ENCODE measurements at places on chromosomes 3 and 15. TPM values are rescaled to one million over a fixed set of nuclear protein-coding genes. Genes with fewer than 3 reads are reported as not detected.

The PLSCR5 gene
- not detected for total RNA-seq

- no peak for DNase-seq
These were observed 215.3 kb upstream of the THRB start for GRCh38 chr3:24709956-24710355.

DNA sequence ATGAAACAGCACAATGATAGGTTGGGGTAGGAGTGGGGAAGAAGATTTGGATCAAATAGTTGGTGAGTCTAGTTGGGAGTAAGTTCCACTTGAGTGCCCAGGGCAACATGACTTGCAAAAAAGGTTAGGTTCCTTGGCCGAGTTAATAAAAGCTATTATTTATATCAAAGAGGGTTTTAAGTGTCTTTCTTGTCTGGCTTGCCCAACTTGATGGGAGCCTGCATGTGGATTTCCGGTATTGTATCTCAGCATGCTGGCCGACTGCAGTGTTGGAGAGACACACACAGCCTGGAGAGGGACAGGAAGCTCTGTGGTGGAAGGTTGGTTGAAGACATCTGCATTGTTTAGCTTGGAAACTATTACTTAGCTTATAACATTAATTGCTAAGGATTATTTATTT is 449.5 kb upstream of the TBL1XR1 start:
- no peak for DNase-seq

The GOLGA8M gene
- total RNA-seq: 5.6 TPM

The ECE2 gene
- not detected for total RNA-seq

- DNase-seq: no peak
These were observed 208.2 kb downstream of the THRB start for GRCh38 chr3:24286405-24286804.

The ST3GAL6 gene
- 15.9 TPM for total RNA-seq

The IGF2BP2 gene
- total RNA-seq: 7.3 TPM

The SENP2 gene
- total RNA-seq: 56.9 TPM

DNA sequence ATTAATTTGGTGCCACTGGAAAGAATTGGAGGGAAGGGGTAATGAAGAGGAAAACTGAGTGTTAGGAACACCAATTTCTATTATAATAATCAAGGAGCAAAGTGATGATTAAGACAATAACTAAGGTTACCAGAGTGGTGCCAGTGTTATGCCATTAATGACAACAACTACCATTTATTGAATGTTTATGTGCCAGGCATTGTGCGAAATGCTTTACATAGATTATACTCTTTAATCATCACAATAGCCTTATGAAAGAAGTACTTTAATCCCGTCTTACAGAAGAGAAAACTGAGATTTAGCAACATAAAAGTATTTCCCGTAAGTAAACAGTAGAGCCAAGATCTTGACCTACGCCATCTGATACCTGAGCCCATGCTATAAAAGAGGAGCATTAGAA is 187.2 kb upstream of the NR2E3 start:
- no peak for DNase-seq

DNA sequence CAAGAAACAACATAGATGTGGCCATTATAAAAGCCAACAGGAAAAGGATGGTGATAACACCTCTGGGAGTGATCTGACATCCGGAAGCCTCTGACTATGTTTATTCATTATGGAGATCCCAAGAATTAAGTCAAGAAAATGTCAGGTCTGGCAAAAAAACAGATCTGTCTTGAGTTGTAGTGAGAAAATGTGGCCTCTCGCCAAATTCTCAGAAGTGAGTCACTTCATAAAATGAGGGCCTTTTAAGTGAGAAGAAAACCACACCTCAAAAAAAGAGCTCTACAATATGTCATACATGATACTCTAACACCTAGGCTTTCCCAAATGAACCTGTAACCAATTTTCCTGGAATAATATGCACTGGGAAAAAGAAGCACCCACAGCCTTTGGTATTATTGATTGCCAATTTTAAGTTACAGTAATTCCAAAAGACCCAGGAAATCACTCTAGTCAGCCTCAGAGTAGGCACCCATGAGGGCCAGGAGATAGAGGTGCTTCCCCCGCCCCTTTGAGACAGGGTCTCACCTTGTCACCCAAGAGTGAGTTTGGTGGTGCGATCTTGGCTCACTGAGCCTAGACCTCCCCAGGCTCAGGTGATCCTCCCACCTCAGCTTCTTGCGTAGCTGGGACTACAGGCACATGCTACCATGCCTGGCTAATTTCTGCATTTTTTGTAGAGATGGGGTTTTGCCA is 38.0 kb downstream of the CCR3 start:
- peak; percentile 45 for DNase-seq

The GOLGA8G gene
- not detected for total RNA-seq

DNA sequence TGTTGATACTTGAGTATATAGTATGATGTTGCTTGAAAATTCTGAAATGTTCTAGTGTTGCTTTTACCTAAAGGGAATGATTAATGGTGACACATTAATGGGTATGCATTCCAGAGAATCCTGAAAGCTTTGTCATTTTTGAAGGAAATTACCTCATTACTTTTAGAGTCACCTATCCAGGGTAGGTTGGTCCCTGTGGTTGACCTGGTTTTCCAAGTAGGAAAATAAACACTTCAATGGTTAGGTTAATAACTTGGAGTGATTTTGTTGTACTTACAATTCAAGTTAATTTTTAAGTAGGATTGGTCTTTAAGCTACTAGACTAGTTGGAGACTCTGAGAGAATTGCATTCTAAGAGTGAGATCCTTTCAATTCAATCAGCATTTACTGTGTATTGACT is 31.0 kb downstream of the MITF start:
- no peak for DNase-seq

DNA sequence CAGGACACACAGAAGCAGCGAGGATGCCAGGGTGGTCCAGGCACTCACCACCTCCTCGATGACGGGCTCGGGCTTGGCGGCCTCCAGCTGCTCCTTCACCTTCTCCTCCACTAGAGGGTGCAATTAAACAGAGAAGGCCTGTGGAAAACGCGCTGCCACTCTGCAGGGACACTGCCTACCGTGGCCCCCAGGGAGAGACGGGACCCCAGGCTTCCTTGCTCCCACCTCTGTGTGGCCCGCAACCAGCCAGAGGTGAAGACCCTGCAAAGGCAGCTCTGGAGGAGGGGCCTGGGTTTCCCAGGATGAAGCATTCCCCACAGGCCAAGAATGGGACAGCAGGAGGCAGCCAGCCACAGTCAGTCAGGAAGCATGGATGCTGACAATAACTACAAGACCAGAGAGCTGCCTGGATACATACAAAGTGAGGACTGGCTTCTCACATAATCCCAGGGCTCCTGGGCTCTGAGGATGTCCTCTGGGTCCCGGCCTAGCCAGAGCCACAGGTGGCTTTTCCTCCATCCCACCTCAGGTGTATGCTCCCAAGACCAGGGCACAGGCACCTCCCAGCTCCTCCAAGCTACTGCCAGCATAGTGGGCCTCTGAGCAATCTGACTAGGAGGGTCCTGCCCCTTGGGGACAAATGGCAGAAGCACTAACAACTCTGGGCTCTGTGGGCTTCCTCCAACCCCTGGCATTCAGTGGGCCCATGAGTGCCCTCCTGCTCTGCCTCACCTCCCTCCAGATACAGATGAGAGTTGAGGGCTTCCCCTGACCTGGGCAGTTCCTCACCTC is 46.2 kb downstream of the PTH1R start:
- no peak for DNase-seq

- DNase-seq: no peak
These were observed at the start of gene SIDT1 for GRCh38 chr3:113531826-113532697. SIDT1 (plus strand) TSS chr3:113532555; CDS start chr3:113533022, 467 bp downstream.

- no peak for DNase-seq
These were observed 291.2 kb upstream of the KCNMB2 start for GRCh38 chr3:178244733-178245709.

DNA sequence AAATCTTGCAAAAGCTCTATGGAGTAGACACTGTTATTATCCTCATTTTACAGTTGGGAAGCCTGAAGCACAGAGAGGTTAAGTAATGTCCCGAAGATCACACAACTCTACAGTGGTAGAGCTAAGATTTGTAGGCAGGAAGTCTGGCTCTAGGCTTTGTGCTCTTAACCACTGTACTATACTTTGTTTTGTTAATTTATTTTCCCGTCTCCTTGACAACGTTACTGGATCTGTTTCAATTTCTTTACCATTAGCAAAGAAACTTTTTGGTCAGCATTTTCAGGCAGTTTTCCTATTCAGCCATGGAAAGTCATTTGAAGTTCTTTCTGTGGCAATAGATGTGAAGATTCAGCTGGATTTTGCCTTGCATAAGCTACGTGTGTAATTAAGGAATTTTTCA is 51.7 kb downstream of the OTOL1 start:
- no peak for DNase-seq

The SERPINI2 gene
- total RNA-seq: 2.7 TPM

The MINDY2 gene
- total RNA-seq: 10.4 TPM
